ENCODE measurements at places on chromosomes 7 and 10.
A peak's percentile ranks its signal among the peaks of the same experiment; 100 is the strongest.

GRCh38 chr7:151176401-151176800 lies 8.9 kb upstream of the GBX1 start:
- no peak for DNase-seq

DNA sequence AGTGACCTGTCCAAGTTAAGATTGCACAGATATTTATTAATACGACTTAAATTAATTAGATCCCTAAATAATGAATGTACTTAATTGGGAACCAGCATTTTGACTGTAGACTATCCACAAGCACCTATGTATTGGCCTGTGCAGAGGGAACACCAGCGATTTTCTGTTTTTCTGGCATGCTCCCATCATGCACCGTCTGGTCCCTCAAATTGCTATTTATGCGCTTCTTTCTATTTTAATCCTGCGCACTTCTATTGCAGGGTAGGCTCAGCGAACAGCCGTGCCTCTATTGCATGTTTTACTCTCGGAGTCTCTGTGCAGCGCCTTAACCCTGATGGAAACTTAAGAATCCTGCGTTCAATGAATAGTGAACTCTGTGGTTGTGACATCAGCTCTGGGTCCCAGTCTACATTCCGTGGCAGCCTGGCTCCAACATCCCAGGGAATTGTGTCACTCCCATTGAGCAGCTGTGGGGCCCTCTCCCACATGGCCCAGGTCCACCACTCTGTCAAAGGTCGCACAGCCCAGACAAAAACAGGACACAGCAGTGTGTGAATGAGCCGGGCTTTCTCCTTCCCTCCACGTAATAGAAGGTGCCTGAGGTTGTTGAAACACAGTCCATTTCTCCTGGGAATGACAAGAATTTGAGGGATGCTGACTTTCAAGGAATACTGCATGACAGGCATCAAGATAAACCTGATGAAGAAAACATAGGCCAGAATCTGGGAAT lies 239.7 kb upstream of the KLF6 start:
- DNase-seq: no peak

DNA sequence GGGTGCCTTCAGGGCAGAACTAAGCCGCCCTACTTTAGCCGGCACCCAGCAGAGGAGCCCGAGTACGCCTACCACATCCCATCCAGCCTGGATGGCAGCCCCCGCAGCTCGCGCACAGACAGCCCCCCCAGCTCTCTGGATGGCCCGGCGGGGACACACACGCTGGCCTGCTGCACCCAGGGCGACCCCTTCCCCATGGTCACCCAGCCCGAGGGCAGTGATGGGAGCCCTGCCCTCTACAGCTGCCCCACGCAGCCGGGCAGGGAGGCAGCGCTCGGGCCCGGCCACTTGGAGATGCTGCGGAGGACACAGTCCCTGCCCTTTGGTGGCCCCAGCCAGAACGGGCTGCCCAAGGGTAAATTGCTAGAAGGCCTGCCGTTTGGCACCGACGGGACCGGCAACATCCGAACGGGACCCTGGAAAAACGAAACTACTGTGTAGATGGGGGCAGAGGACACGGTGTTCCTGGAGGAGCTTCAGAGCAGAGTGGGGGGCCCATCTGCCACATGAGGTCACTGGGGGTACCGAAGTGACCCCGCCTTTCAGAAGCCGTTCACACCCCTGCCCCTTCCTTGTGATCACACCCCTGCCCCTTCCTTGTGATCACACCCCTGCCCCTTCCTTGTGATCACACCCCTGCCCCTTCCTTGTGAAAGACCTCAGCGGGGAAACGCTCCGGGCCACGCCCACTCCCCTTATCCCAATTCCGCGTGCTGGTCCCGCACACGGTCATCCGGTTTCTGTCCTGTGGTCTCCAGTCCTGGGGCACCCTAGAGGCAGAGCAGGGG lies 30.8 kb upstream of the KNDC1 start:
- no peak for DNase-seq

GRCh38 chr7:43431020-43431595 lies 151.8 kb upstream of the STK17A start:
- no peak for DNase-seq

GRCh38 chr10:45179691-45180090 lies 135.7 kb downstream of the OR13A1 start:
- DNase-seq: no peak

GRCh38 chr7:103680161-103681144 lies 234.4 kb upstream of the SLC26A5 start:
- no peak for DNase-seq

DNA sequence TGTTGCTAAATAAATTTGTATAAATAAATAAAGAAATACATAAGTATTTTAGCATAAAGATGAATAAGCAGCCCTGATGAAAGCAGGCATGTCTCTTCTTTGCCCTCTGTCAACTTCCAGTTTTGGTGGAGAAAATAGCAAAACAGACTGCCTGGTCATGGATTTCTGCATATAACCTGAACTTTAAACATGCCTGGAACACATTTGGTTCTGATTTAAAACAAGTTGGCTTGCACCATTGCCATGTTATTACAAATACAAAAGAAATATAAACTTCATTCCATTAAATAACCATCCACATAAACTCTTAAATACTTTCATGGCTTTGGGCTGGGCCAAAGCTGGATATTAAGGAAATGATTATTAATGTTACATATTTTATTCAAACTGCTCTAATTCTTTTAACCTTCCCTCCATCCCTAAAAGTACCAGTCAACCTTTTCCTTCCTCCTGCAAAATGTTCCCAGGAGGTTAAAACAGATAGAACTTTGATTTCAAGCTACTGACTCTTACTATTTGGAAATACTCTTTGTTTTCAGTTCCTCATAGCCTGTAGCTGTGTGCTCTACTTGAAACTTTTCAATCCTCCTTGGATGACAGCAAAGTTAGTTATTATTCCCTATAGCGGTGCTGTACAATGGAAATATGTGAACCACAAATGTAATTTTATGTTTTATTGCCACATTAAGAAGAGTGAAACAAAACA lies 96.3 kb downstream of the BICC1 start:
- DNase-seq: no peak

DNA sequence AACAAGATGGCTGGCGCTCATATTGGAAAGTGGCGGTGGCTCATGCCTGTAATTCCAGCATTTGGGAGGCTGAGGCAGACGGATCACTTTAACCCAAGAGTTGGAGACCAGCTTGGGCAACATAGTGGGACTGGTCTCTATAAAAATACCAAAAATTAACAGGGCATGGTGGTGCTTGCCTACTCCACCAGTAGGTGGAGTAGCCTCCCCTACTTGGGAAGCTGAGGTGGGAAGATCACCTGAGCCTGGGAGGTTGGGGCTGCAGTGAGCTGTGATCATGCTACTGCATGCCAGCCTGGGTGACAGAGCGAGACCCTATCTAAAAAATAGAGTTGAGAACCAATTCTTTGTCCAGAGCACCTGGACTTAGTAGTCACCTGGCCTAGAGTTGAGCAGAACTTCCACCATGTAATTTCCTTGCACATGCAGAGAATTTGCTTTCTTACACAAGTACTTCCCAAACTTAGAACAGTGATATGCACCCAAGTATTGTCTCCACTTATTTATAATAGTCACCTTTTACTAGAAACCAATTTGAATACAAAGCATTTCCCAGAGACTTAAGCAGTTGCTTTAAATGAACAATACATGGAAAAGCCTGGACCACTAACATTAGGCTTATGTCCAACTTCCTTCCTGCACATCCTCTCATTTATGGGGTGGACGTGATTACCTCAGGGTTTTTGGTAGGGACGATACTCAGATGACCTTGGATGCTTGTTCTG lies 15.9 kb downstream of the LAMB4 start:
- DNase-seq: no peak

- DNase-seq: no peak
Observed at GRCh38 chr10:52659085-52659484, 113.5 kb downstream of the MBL2 start.

- no peak for DNase-seq
Observed at GRCh38 chr7:70069977-70070376, 471.7 kb downstream of the AUTS2 start.

GRCh38 chr10:239109-239508 lies 103.9 kb downstream of the ZMYND11 start:
- DNase-seq: no peak

DNA sequence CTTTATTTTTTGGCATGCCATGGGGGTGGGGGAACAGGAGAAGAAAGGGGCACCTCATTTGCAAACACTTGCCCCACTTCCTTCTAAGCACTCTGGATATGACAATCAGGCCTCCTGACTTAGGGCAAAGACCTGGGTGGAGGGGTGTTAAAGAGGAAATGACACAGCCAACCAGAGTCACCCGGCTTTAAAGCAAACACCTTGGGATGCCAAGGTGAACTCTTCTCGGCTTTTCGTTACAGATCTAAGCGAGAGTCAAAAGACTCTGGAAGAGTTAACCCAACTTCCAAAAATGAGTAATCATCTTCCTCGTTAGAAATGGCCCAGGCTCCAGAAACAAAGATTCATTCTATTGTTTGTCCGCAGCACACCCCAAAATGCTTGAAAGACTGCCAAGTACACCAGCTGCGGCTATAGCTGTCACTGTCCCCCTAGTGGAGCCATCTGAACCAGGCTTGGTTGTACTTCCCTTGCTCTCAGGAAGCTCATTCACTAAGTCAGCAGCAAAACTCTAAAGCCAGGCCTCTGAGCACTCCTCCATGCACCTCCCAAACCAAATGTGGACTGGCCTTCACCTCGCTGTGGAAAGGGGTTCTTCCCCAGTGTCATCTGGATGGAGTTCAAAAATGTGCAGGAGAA lies 24.8 kb downstream of the FAM53B start:
- peak; percentile 67 for DNase-seq

DNA sequence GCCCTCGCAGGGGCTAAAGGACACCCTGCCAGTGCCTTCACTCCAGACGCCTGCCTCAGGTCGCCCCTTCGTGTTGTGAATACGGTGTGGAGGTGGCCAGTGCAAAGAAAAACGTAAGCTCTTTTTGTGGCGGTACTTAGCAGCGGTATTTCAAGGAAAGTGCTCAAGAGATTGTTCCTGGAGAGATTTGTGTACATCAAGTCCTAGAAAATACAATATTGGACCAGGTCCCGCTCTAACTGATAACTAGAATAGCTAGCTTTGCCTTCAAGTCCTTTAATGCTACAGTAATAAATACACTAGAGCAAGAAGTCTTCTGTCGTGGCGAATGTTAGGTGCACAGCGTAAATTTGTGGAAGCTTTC lies 689 bp downstream of the PLCE1 start:
- no peak for DNase-seq

GRCh38 chr10:114343623-114344505 lies 60.4 kb downstream of the AFAP1L2 start:
- DNase-seq: no peak

GRCh38 chr7:98366562-98366938 lies 34.3 kb downstream of the BAIAP2L1 start:
- no peak for DNase-seq

DNA sequence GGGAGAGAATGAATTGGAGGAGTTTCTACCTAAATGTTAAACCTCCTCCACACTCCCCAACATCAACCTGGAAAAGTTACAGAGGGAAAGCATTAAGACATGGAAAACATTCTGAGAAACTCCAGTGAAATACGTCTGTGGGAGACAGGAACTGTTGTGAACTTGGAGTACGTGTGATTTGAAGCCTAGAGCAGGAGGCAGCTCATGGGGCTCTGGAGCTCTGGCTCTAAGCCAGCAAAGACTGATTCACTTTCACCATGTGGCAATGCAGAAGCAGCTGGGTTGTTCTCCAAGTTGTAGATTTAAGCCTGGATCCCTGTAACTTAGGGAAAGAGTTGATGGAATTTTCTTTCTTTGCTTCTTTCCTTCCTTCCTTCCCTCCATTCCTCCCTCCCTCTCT lies 503.2 kb downstream of the NRG3 start:
- no peak for DNase-seq

GRCh38 chr10:114402871-114403540 lies 1.3 kb downstream of the AFAP1L2 start:
- no peak for DNase-seq

- no peak for DNase-seq
Observed at GRCh38 chr10:89442289-89442688, 27.9 kb downstream of the IFIT5 start.

- peak; percentile 81 for DNase-seq
Observed at GRCh38 chr10:70461397-70462348, 16.9 kb upstream of the PALD1 start.

- no peak for DNase-seq
Observed at GRCh38 chr7:27133409-27134231, 3.1 kb upstream of the HOXA4 start.

- no peak for DNase-seq
Observed at GRCh38 chr10:116265686-116266085, 7.3 kb downstream of the GFRA1 start.

DNA sequence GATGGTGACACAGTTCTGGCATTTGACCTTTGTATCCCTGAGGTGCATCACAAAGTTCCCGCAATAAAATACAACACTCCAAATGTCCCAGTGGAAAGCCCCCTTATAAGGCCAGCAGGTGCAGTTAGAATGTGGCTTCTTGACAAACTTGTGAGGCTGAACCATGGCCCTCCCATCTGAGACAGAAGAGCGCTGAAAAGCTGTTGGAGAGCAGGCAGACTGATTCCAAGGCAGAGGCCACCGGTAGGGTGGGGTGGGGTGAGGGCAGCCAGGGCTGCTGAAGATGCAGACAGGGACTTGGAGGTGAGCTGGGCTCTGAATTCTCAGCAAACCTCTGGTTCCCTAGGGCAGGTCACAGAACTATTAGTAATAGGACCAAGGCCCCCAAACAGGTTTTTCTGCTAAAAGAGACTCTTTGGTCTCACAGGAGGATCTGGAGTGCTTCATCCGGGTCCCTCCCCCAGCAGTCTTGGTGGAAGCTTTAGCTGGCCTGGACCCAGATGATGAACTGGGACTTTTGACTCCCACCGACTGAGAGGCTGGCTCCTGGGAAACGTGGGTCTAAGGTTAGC lies 15.6 kb upstream of the CHST3 start:
- DNase-seq: no peak

DNA sequence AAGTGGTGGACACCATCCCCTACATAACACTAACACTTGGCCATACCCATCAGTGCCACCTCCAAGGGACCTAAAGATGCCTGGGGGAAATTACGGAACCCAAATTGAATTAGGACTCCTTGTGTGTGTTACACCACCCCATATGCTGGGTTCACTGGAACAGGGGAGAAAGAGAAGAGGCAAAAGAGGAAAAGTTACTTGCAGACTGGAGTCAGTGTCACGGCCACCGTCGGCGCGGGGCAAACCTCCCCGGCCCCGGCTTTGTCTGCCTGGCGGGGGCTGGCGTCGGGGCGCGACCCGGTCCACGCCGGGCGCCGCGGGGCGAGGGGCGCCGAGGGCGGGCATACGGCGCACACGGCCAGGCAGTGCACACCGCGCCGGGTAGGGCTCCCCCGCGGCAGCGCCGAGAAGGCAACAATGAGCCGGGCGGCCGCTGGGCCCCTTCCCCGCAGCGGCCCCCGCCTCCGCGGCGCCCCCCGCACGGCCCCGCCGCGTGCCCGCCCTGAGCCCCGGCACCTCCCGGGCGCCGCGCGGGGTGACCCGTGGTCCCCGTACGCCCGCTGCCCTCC lies 171.1 kb downstream of the FAM107B start:
- DNase-seq: no peak
